ENCODE measurements at places on chromosomes 12 and 14. TPM values are rescaled to one million over a fixed set of nuclear protein-coding genes. Genes with fewer than 3 reads are reported as not detected.

GRCh38 chr14:76121089-76121748 lies 30.5 kb upstream of the GPATCH2L start:
- no peak overlapping the region for H3K4me3 ChIP-seq
- peaks cover 46% of the 10 kb centered on the region for H3K27me3 ChIP-seq
- no peak overlapping the region for H3K27ac ChIP-seq

DNA sequence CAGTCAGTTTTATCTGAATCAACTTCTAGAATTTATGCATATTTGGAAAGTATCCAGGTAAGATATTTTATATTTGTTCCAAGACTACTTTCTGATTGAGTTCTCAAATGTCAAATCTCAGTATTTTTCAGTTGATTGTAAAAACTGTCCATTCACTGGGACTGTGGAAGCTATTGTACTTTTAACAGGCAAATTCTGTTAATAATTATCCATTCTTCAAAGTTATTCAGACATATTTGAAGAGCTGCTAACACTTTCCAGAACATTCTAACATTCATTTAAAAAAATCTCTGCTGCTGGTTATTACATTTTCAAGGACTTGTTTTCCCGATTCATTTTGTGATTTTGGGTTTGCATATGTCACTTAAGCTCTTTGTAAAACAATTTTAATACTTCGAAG lies 59.7 kb downstream of the PIK3C2G start:
- H3K4me3 ChIP-seq: no peak overlapping the region
- H3K4me1 ChIP-seq: no peaks in the 10 kb centered on the region
- peaks cover 18% of the 10 kb centered on the region for H3K36me3 ChIP-seq
- H3K27ac ChIP-seq: no peak overlapping the region

GRCh38 chr12:51889216-51890132 lies 1.6 kb downstream of the ANKRD33 start:
- no peaks in the 10 kb centered on the region for H3K36me3 ChIP-seq
- peaks cover 15% of the 10 kb centered on the region for H3K4me1 ChIP-seq
- peaks cover 2% of the 10 kb centered on the region for H3K27me3 ChIP-seq
- no peak overlapping the region for H3K27ac ChIP-seq
- no peak for DNase-seq

- H3K27ac ChIP-seq: peak overlapping the region; percentile 99
- no peaks in the 10 kb centered on the region for H3K36me3 ChIP-seq
- H3K4me1 ChIP-seq: peaks cover 40% of the 10 kb centered on the region
- peak overlapping the region; percentile 86 for H3K4me3 ChIP-seq
Measured at GRCh38 chr12:124921200-124922031, 7.0 kb upstream of the UBC start.

- H3K36me3 ChIP-seq: no peaks in the 10 kb centered on the region
Measured at GRCh38 chr12:97903356-97903755, 440.8 kb downstream of the RMST start.

- no peak overlapping the region for H3K4me3 ChIP-seq
- peak overlapping the region; percentile 66 for H3K27ac ChIP-seq
- H3K27me3 ChIP-seq: no peaks in the 10 kb centered on the region
- H3K4me1 ChIP-seq: peaks cover 5% of the 10 kb centered on the region
- peaks cover 14% of the 10 kb centered on the region for H3K36me3 ChIP-seq
Measured at GRCh38 chr12:45434094-45434493, 218.2 kb downstream of the ANO6 start.

The RFX4 gene
- 25.4 TPM for total RNA-seq

The SERPINA1 gene
- 313 TPM for total RNA-seq
